ELR (cell line): ENCODE measurements at places on chromosomes 2 and 18.

GRCh38 chr2:226963528-226963927 lies 127.7 kb downstream of the RHBDD1 start:
- DNase-seq: peak; percentile 71

DNA sequence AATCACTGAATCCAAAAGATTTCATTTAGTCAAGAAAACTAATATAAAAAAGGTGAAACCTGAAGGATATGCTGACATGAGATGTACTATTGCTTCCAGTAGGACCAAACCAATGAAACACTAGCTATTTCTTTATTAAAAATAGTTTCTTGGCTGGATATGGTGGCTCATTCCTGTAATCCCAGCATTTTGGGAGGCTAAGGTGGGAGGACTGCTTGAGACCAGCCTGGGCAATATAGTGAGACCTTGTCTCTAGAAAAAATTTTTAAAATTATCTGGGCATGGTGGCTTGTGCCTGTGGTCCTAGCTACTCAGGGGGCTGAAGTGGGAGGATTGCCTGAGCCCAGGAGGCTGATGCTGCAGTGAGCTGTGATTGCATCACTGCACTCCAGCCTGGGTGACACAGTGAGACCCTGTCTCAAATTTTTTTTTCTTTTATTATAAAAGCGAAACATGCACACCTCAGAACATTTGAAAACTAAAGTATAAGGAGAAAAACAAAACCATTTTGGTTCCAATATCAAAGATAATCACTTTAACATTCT lies 266.2 kb downstream of the TGIF1 start:
- no peak for DNase-seq

- DNase-seq: peak; percentile 29
Observed at GRCh38 chr2:56465491-56465890, 281.7 kb downstream of the CCDC85A start.

GRCh38 chr2:47708801-47709499 lies 74.0 kb upstream of the MSH6 start:
- no peak for DNase-seq

- no peak for DNase-seq
Observed at GRCh38 chr2:42601076-42601475, 32.6 kb downstream of the MTA3 start.
